Panc1 (cell line): ENCODE measurements at places on chromosomes 1 and 21.
A peak's percentile ranks its signal among the peaks of the same experiment; 100 is the strongest.

GRCh38 chr1:240070188-240070587 is 21.5 kb upstream of the FMN2 start:
- no peak for DNase-seq

DNA sequence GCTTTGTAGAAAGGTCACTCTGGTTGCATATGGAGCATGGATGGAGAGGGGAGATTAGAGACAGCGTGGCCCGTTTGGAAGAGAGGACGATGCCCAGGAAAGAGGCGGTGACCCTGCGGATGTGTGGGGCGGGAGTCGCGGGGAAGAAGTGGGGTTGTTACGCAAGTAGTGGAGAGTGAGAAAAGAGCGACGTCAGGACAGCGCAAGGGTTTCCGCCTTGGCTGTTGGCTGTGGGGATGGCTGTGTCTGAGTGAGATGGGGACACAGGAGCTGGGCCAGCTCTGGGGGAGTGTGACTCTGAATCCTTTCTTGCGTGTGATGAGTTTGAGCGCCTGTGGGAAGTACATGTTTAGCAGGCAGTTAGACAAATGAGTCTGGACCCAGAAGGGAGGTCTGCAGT is 3.8 kb downstream of the B4GALT2 start:
- no peak for DNase-seq

DNA sequence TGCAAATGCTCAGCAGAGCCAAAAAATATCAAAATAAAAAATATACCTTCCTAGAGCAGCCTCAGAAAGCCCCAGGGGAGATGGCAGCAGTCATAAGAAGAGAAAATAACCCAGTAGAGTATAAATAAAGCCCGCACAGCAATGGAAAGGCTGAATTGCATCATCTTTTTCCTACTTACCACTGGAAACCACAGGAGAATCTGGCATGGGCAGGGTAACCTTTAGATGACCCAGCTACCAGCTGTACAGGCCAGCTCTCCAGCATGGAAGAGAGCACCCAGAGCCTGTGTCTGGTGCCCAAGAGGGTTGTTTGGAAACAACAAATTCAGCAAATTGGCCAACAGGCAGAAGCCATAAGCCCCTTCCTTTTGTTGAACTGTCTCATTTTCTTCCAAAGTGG is 253.1 kb downstream of the OMA1 start:
- DNase-seq, result no peak

DNA sequence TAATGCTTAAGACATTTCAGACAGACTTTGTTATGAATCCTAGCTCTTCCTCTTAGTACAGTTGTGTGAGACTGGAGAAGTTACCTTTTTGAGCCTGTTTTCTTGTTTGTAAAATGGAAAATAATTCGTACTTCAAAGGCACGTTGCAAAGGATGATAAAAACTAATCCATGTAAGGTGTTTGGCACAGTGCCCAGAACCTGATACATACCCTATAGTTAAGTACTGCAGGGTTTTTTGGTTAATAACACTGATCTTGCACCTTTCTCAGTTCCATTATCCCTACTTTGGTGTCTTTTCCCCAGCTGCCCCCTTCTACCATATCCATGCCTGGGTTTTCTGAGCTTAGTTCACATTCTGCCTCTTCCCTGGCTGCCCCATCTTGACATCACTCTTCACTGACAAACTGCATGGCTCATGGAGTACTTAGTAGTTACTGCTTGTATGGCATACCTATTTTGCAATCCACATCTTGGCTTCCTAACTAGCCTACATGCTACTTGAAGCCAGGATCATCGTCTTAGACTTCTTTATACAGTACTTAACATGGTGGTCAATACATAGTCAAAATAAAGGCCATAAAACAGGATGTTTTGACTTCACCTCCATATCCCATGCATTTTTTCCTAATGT is 10.1 kb downstream of the CCDC185 start:
- no peak for DNase-seq

DNA sequence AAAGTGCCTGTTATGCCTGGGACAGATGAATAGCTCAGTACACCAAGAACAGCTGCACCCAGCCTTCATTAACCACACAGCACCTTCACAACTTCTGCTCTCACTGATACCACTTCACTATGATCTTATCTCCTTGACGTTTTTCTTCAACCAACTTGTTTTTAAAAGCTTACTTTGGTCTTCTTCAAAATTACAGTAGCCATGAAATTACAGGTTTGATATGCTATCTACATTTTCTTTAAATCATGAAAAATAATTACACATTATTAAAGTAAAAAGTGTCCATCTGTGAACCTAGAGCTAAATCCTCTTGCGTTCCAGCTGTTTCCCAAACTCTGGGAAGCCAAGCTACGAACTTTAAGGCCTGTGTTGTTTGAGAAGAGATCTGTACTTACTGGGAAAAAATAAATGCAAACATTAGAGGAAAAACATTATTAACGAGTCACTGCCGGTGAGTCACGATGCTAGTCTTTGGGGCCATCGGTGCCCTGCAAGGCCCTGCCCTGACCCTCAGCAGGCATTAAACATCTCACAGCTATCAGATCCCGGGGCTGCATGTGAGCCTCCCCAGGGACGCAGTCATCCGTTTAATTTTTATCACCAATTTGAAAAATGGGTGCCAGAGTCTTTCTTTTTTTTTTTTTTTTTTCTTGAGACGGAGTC is 56.3 kb upstream of the GPR153 start:
- DNase-seq, result no peak

DNA sequence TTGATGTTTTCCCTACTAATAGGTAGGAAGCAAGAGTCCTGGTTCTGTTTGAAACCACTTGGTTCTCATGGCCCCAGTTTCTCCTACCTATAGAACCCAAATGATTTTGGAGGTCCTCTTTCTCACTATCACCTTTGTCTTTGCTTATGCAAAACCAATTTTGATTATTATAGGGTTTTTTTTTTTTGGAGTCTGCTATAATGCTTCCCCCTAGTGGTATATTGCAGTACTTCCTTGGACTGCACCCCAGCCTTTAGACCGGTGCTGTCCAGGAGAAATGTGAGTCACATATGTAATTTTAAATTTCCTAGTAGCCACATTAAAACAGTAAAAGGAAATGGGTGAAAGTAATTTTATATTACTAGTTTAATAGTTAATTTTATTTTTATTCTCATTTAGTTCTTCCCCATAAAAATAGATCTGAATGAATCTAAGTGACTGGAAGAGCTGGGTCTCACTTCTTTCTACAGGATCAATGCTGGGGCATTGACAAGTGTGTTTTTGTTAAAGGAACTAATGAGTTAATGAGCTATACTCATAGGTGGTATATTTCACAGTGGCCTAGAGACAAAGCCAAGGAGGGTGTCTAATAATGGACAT is 10.6 kb downstream of the FCMR start:
- DNase-seq, result peak; percentile 45

- no peak for DNase-seq
Measured at GRCh38 chr1:77817368-77818209, 38.1 kb downstream of the MIGA1 start.

GRCh38 chr1:97350662-97351061 is 570.2 kb downstream of the DPYD start:
- no peak for DNase-seq

DNA sequence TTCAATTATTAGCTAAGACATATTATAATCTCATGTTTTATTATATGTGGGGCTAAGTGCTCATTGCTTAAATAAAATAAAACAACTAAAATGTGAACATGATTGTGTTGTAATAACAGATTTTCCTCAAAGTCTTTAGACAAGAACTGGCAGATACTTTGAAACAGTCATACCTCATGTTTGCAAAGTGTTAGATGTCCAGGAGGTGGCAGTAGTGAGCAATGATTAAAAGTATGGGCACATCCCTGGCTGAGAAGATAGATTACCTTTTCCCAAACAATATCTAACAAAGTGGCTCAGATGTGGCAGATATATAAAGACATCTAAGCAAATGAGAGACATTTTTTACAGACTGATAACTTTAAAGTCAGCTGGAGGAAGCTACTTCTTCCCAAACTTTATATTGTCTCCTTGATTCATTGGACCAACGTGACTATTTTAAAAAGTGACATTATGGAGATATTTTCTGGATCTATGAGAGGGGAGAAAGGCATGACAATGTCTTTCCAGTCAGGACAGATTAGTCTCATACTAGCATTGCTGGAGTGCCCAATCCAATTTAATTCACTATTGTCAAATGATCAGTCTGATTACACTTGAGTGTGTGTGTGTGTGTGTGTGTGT is 269.8 kb downstream of the S1PR1 start:
- peak; percentile 8 for DNase-seq

DNA sequence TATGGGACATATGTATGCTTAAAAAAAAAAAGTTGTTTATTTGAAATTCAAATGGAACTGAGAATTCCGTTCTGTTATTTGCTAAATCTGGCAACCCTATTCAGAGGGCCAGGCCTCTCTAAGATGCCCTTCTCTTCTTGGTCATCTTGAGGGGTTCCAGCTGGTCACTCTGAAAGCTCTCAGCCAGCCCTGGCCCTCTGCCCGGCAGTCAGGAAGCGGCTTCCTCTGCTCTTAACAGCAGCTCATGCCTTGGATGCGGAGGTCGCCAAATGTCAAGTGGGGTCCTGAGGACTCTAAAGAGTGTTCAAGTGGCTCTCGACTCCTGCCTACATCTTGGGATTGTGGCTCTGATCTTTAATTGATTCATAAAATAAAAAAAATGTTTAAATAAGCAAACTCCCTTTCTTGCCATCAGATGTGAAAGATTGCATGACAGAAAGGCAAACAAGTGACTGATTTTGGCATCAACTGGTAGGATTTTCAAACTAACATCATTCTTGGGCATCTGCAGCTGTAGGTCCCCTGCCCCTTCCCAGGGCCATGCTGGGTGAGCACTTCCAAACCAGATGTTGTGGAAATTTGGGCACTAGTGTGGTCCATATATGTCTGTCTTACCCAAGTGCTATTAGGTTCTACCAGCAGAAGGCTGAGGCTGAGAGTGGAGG is 130.8 kb downstream of the PRDM2 start:
- DNase-seq, result no peak

GRCh38 chr1:101520302-101520701 is 283.5 kb downstream of the S1PR1 start:
- peak; percentile 12 for DNase-seq

- no peak for DNase-seq
Measured at GRCh38 chr1:17891205-17892110, 136.3 kb downstream of the ACTL8 start.

- DNase-seq, result no peak
Measured at GRCh38 chr1:67646145-67647035, 38.6 kb upstream of the GADD45A start.

GRCh38 chr1:151166505-151166956 is 587 bp downstream of the SCNM1 start:
- DNase-seq, result no peak

DNA sequence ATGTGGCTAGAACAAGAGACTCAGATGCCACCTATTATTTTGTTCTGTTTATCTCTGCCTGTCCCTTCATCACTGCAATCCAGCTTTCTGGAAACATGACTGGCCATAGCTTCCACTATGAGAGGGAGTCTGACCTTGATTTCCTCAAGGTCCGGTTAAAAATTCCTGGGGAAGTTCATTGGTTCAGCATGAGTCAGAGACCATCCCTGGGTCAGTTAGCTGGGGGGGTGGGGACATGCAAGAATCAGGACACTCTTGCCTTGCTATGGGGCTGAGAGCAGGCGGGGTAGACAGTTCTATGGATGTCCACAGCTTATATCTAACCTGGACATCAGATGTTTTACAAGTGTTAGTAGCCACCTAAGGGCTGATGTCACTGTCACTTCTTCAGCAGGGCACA is 81.1 kb downstream of the TENT5C start:
- DNase-seq, result no peak

DNA sequence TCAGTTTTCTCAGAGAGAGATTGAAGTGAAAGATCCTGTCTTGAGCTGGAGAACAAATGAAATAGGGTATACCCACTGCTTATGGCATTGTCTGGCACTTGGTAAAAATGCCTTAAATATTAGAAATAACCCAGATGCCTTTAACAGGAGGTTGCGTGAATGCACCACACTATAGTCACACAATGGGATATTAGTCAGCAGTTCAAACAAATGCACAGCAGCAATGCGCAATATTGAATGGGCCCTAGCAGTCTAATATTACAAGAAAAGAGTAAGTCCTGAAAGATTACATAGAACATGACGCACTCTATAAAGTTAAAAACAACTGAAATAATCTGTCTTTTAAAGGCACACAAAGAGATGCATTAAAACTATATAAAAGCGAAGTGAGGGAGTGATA is 161.1 kb downstream of the EDEM3 start:
- no peak for DNase-seq

- DNase-seq, result no peak
Measured at GRCh38 chr21:38797470-38797869, 8.3 kb upstream of the ETS2 start.

- no peak for DNase-seq
Measured at GRCh38 chr1:61171346-61171745, 89.0 kb downstream of the NFIA start.

- no peak for DNase-seq
Measured at GRCh38 chr1:66455446-66455845, 78.5 kb upstream of the SGIP1 start.

GRCh38 chr1:162389021-162389818 is 7.7 kb downstream of the C1orf226 start:
- no peak for DNase-seq

DNA sequence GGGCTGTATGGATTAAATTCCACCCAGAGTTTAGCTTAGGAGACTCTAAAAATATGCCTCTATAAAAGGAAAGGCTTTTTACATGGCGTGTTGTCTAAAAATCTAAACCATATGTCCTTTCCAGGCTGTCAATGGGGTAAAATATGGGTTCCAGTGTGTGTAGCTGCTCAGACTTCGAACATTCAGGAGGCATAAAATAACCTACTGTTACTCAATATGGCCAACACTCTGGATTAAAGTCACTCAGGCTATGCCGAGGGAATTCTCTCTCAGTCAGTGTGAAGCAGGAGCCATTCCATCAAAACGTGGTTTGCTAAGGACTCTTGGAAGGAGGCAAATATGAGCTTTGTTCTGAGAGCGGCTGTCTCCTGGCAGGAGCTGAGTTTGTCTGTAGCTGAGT is 135.3 kb downstream of the RUNX1 start:
- DNase-seq, result no peak

DNA sequence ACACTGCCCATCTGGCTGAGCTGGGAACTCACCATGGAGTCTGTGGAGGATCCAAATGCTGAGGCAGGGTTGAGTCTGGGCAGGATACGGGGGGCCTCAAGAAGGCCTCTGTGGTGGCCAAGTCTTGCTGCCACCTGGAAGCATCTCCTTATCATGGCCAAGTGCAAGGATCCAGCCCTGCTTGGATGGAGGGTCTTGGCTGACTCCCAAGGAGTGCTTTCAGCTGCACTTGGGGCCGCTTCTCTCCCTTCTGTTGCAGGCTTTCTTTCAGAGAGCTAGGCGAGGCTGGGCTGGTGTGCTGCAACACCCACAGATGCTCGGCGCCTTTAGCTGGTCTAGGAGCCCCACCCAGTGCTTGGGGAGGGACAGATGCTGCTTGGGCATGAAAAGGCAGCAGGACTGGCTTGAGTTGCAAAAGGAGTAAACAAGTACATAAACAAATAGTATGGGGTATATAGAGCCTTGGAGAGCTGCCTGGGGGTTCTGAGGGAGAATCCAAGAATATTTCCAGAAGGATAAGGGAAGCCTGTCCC is at the start of gene THEM5:
Gene THEM5, minus strand, starts transcription at position 302 of the 533 bp plus-strand sequence. Its CDS starts 147 bp downstream, at position 155.
- no peak for DNase-seq

- DNase-seq, result no peak
Measured at GRCh38 chr1:12370333-12370975, 140.6 kb downstream of the VPS13D start.

GRCh38 chr1:220391491-220391890 is 119.2 kb upstream of the RAB3GAP2 start:
- no peak for DNase-seq
